ENCODE measurements at places on chromosomes 3 and 15. TPM values are rescaled to one million over a fixed set of nuclear protein-coding genes. Genes with fewer than 3 reads are reported as not detected.

The BOC gene
- total RNA-seq: 5.3 TPM

The ALS2CL gene
- 7.5 TPM for total RNA-seq

The GOLGA8K gene
- total RNA-seq: 0.56 TPM

The BUB1B gene
- 25.6 TPM for total RNA-seq

The NDUFB5 gene
- 43.6 TPM for total RNA-seq

The PLIN1 gene
- total RNA-seq: 0.08 TPM

The CFAP100 gene
- total RNA-seq: not detected

The PLCH1 gene
- total RNA-seq: 0.83 TPM

The TMED3 gene
- total RNA-seq: 155 TPM

The KCNH8 gene
- not detected for total RNA-seq

The SMCO1 gene
- total RNA-seq: not detected

The VPS33B gene
- 14.5 TPM for total RNA-seq
